MM.1S (cell line): ENCODE measurements at places on chromosomes 1 and 21.

- H3K36me3 ChIP-seq: no peaks in the 10 kb centered on the region
- no peaks in the 10 kb centered on the region for H3K4me1 ChIP-seq
- no peak for DNase-seq
- H3K4me3 ChIP-seq: no peak overlapping the region
Observed at GRCh38 chr1:116126281-116126680, 15.1 kb downstream of the MAB21L3 start.

- H3K4me3 ChIP-seq: no peak overlapping the region
- H3K27ac ChIP-seq: no peak overlapping the region
- peaks cover 5% of the 10 kb centered on the region; the same call in 1 of the 2 replicates for H3K4me1 ChIP-seq
- no peak for DNase-seq
Observed at GRCh38 chr1:15370781-15371520, 38.7 kb upstream of the EFHD2 start.

- no peak for DNase-seq
- H3K27ac ChIP-seq: no peak overlapping the region
- no peaks in the 10 kb centered on the region for H3K36me3 ChIP-seq
- no peaks in the 10 kb centered on the region for H3K27me3 ChIP-seq
- no peak overlapping the region for H3K4me3 ChIP-seq
Observed at GRCh38 chr21:38384675-38385426, 113.4 kb downstream of the ERG start.

GRCh38 chr1:167344615-167345385 lies 124.1 kb downstream of the POU2F1 start:
- no peak overlapping the region for H3K27ac ChIP-seq
- H3K4me1 ChIP-seq: no peaks in the 10 kb centered on the region
- DNase-seq: no peak
- no peaks in the 10 kb centered on the region for H3K27me3 ChIP-seq
- H3K36me3 ChIP-seq: no peaks in the 10 kb centered on the region
- H3K4me3 ChIP-seq: no peak overlapping the region

DNA sequence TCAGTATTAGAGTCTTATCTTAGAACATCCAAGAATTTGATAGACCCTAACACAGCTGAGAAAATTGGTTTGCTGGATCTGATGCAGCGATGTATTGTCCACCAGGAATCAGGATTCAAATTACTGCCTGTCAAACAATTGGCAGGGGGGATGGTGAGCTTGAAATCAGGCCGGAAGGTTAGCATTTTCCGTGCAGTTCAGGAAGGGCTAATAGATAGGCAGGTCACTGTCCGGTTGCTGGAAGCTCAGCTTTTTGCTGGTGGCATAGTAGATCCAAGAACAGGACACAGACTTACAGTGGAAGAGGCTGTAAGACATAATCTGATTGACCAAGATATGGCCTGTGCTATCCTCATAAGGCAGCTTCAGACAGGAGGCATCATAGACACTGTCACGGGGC lies 127.2 kb downstream of the MACF1 start:
- no peaks in the 10 kb centered on the region for H3K27me3 ChIP-seq
- no peak overlapping the region for H3K4me3 ChIP-seq
- no peaks in the 10 kb centered on the region for H3K4me1 ChIP-seq
- no peak for DNase-seq
- H3K27ac ChIP-seq: no peak overlapping the region

- no peaks in the 10 kb centered on the region for H3K27me3 ChIP-seq
- no peak overlapping the region for H3K4me3 ChIP-seq
- no peaks in the 10 kb centered on the region for H3K36me3 ChIP-seq
- no peak for DNase-seq
- no peak overlapping the region for H3K27ac ChIP-seq
- H3K4me1 ChIP-seq: no peaks in the 10 kb centered on the region
Observed at GRCh38 chr21:35359076-35359475, 310.0 kb upstream of the RUNX1 start.

- no peaks in the 10 kb centered on the region for H3K27me3 ChIP-seq
- no peaks in the 10 kb centered on the region for H3K36me3 ChIP-seq
- no peak overlapping the region for H3K27ac ChIP-seq
- DNase-seq: no peak
- H3K4me3 ChIP-seq: no peak overlapping the region
- no peaks in the 10 kb centered on the region for H3K4me1 ChIP-seq
Observed at GRCh38 chr1:119097380-119097779, 43.1 kb downstream of the WARS2 start.

DNA sequence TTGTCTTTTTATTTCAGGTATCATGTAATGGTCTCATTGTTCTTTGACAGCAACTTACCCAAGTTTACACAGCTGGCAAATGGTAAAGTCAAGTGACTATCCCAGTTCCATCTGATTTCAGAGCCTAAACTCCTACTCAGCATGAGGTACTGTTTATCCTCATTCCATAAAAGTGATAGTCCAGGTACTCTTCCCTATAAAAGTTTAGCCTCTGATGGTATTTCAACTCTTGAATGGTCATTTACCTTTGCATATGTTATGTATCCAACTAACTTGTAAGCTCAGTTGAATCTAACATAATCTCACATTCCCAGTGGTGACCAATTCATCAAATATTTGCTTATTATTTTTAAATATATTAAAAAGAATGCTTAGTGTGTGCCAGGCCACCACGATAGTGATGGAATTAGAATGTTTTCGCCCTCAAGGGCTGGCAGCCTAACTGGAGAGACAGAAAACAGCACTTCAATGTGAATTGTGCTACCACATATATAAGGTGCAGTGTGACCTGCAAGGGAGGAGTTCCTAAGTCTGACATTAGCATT lies 307.1 kb downstream of the CTH start:
- no peaks in the 10 kb centered on the region for H3K36me3 ChIP-seq
- no peak overlapping the region for H3K4me3 ChIP-seq
- no peak for DNase-seq
- H3K27me3 ChIP-seq: no peaks in the 10 kb centered on the region
- no peak overlapping the region for H3K27ac ChIP-seq
- no peaks in the 10 kb centered on the region for H3K4me1 ChIP-seq

GRCh38 chr1:110544753-110545152 lies 25.8 kb upstream of the KCNA10 start:
- H3K36me3 ChIP-seq: no peaks in the 10 kb centered on the region
- no peaks in the 10 kb centered on the region for H3K4me1 ChIP-seq
- no peak overlapping the region for H3K4me3 ChIP-seq

- H3K36me3 ChIP-seq: no peaks in the 10 kb centered on the region
- H3K4me3 ChIP-seq: no peak within 1 kb of the TSS
- no peak for DNase-seq
- no peaks in the 10 kb centered on the region for H3K4me1 ChIP-seq
- no peaks in the 10 kb centered on the region for H3K27me3 ChIP-seq
Observed at GRCh38 chr1:36083635-36084496, at the start of gene TEKT2. Gene TEKT2 (plus strand): TSS chr1:36084094. CDS start chr1:36084922, 828 bp downstream.

- DNase-seq: no peak
- H3K27me3 ChIP-seq: peaks cover 71% of the 10 kb centered on the region
- H3K4me1 ChIP-seq: no peaks in the 10 kb centered on the region
- no peak overlapping the region for H3K4me3 ChIP-seq
- H3K36me3 ChIP-seq: no peaks in the 10 kb centered on the region
Observed at GRCh38 chr1:156693848-156694689, 11.3 kb downstream of the CRABP2 start.

GRCh38 chr1:20713440-20713839 lies 4.4 kb downstream of the KIF17 start:
- peaks cover 70% of the 10 kb centered on the region for H3K27me3 ChIP-seq
- H3K27ac ChIP-seq: no peak overlapping the region
- H3K4me3 ChIP-seq: no peak overlapping the region
- H3K4me1 ChIP-seq: no peaks in the 10 kb centered on the region

DNA sequence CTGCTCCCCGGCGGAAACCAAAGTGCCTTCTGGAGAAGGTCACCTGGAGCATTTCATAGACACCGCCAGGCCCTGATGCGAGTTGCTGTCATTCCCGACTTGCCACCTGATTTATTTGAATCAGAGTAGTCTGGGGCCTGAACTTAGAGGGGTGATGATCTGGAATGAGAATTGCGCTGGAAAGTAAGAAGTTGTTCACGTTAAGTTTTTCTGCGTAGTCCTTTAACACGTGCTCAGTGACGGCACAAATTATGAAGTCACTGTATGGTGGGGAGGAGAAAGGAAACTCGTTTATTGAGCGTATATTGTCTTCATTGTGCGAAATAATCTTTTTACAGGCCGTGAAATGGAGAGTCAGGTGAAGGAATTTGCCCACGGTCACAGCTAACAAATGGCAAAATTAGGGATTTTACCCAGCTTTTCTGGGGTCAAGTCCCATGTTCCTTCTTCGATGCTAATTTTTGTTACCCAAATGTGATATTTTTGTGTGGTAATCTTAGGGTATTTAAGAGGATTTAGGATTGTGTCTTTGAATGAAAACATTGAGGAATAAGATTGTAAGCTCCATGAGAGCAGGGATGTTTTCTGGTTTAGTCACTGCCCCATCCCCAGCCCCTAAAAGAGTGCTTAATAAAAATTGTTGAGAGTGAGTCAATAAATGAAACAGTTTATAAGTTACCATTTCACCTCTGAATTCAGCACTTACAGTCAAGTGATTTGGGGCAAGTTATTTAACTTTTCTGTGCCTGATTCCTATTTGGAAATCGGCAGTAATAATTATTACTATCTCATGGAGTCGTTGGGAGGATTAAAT lies 46.4 kb upstream of the NBL1 start:
- H3K4me3 ChIP-seq: peak overlapping the region; percentile 80
- no peaks in the 10 kb centered on the region for H3K27me3 ChIP-seq
- peak overlapping the region; percentile 97 for H3K27ac ChIP-seq
- peaks cover 11% of the 10 kb centered on the region for H3K4me1 ChIP-seq
- H3K36me3 ChIP-seq: no peaks in the 10 kb centered on the region

GRCh38 chr1:163094182-163094581 lies 25.0 kb downstream of the RGS4 start:
- H3K4me1 ChIP-seq: peaks cover 3% of the 10 kb centered on the region; the same call in 1 of the 2 replicates
- H3K36me3 ChIP-seq: no peaks in the 10 kb centered on the region
- H3K4me3 ChIP-seq: no peak overlapping the region
- H3K27ac ChIP-seq: no peak overlapping the region
- no peak for DNase-seq

DNA sequence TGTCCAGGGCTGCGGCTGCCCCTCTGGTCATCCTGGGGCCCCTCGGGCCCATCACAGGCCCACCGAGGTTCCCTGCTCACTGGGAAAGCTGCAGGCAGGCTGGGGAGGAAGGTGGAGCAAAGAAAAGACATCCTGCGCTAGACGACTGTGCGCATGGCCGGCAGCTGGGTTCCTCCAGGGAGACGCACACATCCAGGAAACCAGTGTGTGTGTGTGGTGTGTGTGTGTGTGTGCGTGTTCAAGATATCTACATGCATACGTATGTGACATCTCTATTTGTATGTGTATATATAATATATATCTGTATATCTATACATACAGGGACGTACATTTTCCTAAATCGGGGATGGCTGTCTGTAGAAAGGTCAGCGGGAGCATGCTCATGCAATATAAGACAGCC lies 63.7 kb downstream of the ACOT7 start:
- no peak for DNase-seq
- H3K27me3 ChIP-seq: no peaks in the 10 kb centered on the region
- no peak overlapping the region for H3K27ac ChIP-seq
- H3K4me1 ChIP-seq: no peaks in the 10 kb centered on the region

DNA sequence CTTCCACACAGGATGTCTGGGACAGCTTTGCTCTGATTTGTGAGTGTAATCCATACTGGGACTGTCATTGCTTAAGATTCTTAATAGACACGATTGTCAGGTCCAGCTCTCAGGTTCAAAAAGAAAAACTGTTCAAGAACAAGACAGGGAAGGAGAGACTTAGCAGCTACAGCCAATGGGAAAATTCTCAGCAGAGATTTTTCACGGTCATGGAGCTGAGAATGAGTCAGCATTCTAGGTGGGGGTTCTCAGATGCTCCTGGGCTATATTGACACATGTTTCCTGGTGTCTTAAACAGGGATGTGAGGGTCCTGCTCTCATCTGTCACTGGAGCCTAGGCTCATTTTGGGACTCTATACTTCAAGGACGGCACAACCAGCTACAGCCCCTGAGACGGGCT lies 318.3 kb downstream of the RRAGC start:
- DNase-seq: no peak
- no peak overlapping the region for H3K27ac ChIP-seq

DNA sequence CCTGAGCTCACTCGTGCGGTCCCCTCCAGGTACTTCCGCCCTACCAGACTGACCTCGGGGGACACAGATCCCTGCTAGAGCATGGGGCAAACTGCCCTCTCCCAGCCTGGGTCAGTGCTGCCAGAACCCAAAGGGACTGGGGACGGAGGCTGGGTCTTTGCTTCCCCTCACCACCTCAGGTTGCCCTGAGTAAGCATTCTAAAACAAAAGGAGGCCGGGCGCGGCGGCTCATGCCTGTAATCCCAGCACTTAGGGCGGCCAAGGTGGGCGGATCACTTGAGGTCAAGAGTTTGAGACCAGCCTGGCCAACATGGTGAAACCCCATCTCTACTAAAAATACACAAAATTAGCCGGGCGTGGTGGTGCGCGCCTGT lies 108.4 kb downstream of the SPSB1 start:
- 0 out of 2 replicates have a peak, but pooled peaks cover 2% of the 10 kb centered on the region for H3K4me1 ChIP-seq
- no peak overlapping the region for H3K4me3 ChIP-seq
- H3K27ac ChIP-seq: no peak overlapping the region
- H3K27me3 ChIP-seq: no peaks in the 10 kb centered on the region
- H3K36me3 ChIP-seq: no peaks in the 10 kb centered on the region

- H3K4me1 ChIP-seq: no peaks in the 10 kb centered on the region
- H3K27ac ChIP-seq: no peak overlapping the region
- H3K27me3 ChIP-seq: no peaks in the 10 kb centered on the region
- H3K36me3 ChIP-seq: no peaks in the 10 kb centered on the region
Observed at GRCh38 chr1:231693361-231694074, 66.9 kb downstream of the DISC1 start.

DNA sequence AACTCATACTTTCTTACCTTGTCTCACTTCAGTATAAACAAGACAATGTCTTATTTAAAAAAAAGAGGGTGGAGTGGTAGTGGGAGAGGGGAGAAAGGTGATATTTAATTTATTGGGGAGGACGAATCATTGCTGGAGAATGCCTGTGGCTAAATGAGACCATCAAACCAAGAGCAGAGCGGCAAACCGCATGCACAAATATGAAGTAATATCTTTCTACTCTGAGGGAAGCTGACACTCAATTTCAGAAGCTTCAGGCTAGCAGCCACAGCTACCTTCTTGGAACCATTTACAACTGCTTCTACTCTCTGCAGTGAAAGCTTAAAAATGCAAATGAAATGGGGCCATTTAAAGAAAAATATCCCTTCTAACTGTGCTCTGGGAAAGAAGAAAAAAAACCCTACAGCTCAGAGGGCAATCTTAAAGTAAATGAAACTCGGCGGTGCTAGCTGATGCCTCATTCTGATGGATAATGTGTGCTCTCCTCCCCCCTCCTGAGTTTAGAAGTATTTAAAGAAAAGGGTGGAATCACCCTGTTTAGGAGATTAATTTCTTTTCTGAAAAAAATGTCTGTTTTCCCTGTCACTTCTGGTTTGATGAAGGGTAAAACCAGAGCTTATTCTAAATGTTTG lies 178.2 kb upstream of the CAMK1G start:
- DNase-seq: no peak
- no peaks in the 10 kb centered on the region for H3K4me1 ChIP-seq
- H3K4me3 ChIP-seq: no peak overlapping the region
- no peaks in the 10 kb centered on the region for H3K36me3 ChIP-seq
- H3K27ac ChIP-seq: no peak overlapping the region

GRCh38 chr1:42319128-42319851 lies 15.7 kb downstream of the FOXJ3 start:
- H3K27ac ChIP-seq: no peak overlapping the region
- H3K27me3 ChIP-seq: no peaks in the 10 kb centered on the region
- no peaks in the 10 kb centered on the region for H3K4me1 ChIP-seq
- H3K4me3 ChIP-seq: no peak overlapping the region
